Aorta (tissue), 5 donors: ENCODE measurements at places on chromosomes 12 and 14. TPM values are rescaled to one million over a fixed set of nuclear protein-coding genes. Genes with fewer than 3 reads are reported as not detected.

The ADAMTS20 gene
- not detected for total RNA-seq

The POTEG gene
- not detected for total RNA-seq

DNA sequence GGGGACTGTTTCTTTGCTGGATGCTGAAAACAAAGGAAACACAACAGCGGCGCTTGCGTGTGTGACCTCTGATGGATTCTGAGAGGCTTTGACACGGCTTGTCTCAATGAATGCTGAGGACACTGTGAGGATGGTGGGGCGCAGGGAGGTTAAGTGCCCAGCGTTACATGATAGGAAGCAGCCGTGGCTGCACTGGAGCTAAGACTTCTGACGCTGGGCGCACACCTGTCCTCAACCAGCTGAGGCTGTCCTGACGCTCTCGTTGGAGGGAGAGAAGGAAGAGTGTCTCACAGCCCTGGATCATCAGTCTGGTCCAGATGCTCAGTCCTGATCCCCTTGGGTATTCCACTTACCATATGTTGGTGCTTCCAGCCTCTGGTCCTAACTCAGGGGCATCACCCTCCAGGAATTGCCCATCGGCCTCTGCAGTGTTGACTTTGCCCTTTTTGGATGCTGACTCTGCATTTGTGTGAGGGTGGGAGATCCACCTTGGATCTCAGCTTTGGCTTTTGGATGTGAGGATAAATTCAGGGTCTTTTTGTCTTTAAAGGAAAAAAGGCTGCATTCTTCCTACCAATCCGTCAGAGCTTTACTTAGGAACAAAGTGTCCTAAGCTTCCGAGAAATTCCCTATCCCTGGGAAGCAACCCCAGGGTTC, 125.2 kb downstream of the ZNF664 start:
- no peak for DNase-seq

GRCh38 chr14:81177225-81177624, 43.5 kb downstream of the GTF2A1 start:
- no peak for DNase-seq

GRCh38 chr12:64181430-64182291, 40.4 kb downstream of the KICS2 start:
- peak; percentile 50 for DNase-seq

- DNase-seq = no peak
Measured at GRCh38 chr14:80629606-80630005, 311.9 kb downstream of the CEP128 start.

DNA sequence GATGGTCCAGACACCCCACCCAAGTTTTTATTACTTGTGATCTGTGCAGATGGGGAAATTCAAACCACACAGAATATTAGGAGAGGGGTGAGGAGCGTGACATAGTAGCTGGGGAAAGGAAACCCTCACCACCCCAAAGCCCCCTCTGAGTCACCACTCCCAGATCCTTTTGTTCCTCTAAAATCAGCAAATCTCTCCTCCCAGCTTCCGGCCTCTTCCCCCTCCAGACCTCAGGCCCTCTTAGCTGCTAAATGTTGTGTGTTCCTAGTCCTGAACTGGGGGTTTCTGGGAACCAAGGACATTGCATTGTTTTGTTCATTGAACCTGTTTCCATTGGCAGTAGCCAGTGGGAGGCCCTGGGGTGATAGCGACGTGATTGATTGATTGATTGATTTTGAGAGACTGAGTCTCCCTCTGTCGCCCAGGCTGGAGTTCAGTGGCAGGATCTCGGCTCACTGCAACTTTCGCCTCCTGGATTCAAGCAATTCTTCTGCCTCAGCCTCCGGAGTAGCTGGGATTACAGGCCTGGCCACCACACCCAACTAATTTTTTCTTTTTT, 5.9 kb upstream of the ORAI1 start:
- no peak for DNase-seq

DNA sequence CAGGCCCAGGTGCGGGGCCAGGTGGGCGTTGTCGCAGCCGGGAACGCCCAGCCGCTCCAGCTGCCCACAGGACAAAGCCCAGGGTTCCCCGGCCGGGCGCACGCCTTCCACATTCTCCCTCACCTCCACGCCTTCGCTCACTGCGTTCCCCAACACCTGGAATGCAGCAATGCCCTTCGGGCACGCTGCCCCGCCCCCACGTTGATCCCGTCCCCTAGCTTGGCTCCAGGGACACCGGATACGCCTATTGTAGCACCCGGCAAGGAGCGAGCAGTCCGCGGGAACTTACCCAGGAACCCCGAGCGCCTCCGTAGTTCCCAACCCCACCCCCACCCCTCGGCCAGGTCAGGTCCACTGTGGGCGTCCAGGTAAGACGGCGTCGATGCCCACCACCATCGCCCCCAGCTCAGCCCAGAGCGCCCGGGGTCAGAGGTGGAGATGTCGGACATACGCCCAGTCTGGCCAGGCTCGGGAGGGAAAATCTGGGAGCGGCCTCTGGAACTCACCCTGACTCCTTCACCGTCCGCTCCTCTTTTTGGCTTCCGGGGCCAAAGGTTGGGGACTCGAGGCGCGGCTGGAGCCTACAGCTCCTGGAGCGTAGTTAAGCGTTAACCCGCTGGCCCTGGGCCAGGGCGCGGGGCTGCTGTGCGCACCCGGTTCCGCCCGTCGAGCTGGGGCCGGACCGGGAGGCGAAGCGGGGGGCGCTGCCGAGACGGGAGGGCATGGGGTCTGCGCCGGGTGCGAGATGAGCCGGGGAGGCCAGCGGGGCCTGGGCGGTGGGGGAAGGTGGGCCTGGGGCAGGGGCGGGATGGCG, 594 bp upstream of the CEP170B start:
- DNase-seq = peak; percentile 82
